ENCODE measurements at places on chromosomes 2 and 18.

DNA sequence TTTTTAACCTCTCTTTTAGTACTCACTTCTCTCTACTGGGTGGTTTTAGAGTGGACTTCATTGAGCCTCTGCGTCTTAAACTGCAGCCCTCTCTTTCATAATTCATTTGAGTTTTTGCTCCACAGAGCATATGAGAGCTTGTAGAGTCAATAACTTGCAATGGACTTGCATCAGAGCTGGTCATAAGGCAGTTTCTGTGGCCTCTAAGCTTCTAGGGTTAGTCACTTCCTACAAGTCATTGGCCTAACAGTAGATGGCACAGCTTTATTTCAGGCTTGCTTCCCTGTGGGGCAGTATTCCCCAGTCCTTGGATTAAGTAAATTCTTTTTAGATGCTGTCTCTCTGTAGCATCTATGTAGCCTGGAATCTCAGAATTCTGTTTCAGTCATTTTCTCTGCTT, 1435.7 kb downstream of the LRP1B start:
- DNase-seq, result no peak

- no peak for DNase-seq
Observed at GRCh38 chr2:173001664-173002604, 73.7 kb upstream of the MAP3K20 start.

DNA sequence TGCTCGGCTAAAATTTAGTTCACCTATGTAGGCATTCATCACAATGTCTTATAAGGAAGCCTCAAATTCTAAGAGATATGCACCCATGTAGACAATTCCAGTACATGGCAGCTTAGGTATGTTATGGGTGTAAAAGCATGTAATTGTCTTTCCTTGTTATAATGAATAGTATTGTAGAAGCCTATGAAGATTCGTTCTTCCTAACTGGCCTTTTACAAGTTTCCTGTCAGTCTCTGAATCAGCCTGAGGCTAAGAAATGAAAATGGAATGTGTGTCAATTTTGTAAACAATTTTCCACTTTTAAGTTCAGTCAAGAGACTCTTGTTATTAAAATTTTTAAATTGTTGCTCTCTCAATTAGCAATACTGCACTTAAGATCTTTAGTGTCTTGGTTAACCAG, 189.9 kb upstream of the GALNT5 start:
- no peak for DNase-seq

GRCh38 chr2:85865539-85866164, 23.1 kb downstream of the ST3GAL5 start:
- DNase-seq, result no peak

DNA sequence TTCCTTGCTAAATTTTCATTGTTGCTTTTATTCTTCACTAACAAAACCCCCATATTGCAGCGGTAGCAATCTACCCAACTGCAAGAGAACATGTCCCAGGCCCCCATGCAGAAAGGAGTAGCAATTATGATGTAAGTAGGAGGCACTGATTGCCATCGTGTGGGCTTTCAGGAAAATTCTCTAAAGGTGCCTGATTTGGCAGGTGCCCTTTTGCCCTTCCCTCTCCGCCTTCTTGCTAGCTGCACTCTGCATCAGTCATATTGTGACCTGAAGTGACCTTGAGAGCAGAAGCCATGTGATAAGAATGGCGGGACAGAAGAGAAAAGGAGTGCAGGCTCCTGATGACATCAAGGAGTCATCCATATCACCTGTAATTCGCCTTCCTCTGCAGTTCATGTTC, 112.1 kb downstream of the NCKAP5 start:
- no peak for DNase-seq

- no peak for DNase-seq
Observed at GRCh38 chr2:134714228-134714627, 4.6 kb downstream of the TMEM163 start.

DNA sequence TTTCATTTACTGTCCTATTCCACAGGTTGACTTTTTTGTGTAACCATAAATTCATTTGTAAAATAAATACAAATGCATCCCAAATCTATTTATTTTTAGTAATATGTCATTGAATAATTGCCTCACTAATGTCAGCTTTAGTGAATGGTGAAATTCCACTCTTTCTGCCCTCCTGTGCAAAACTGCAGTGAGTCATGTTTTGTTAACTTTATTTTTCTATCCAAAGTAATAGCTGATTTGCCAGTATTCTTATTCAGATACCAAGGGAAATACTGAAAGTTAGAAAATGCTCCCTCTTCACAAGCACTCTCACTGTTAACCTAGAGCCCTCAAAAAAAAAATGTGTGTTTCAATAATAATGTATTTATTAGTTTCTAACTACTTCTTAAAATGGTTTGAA, 322.8 kb downstream of the RIT2 start:
- DNase-seq, result no peak

GRCh38 chr2:33441235-33441810, 35.1 kb upstream of the RASGRP3 start:
- peak; percentile 20 for DNase-seq

DNA sequence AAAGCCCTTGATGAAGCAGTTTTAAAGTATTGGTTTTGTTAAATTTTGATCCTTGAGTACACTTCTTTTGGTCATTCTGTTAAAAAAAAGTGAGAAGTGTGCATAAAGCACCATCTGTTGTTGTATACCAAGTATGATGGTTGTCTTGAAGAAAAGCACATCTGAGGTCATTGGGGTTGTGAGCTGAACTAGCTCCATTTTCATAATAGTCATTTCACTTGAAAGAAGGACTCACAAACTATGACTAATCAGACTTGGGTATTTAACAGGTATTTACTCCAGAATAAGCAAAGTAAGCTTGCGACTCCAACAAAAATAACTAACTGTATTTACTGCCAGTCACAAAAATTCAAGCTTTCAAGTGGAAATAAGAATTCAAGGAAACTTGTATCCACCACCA, 35.1 kb downstream of the CHN1 start:
- DNase-seq, result no peak

DNA sequence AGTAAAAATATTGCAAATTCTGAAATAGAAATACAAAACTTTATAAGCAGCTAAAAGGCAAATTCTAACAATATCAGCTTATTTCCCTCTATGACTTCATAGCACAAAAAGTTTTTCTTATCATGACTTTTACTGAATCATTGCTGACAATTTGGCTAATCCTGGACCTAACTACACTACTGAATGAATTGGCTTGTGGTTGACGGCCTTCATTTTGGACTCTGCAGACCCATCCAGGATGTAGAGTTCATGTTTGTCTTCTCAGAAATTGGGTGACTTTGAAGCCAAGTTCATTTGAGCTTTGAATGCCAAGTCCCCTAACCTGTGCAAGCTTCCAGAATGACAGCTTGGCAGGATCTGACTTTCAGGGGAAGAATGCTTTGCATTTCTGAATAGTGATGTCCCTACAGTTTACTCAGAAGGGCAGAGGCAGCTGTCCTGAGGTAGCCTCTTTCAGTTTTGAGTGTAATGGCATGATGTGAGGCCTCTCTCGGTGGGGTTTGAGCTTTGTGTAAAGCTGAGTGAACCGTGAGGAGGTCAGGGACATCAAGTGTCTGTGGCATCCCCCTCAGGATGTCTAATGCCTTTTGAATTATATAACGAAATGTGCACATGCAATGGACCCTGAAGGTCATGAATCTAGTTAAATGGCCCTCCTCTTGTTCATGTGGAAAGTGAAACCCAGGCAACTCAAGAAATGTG, 48.0 kb downstream of the EFEMP1 start:
- no peak for DNase-seq

DNA sequence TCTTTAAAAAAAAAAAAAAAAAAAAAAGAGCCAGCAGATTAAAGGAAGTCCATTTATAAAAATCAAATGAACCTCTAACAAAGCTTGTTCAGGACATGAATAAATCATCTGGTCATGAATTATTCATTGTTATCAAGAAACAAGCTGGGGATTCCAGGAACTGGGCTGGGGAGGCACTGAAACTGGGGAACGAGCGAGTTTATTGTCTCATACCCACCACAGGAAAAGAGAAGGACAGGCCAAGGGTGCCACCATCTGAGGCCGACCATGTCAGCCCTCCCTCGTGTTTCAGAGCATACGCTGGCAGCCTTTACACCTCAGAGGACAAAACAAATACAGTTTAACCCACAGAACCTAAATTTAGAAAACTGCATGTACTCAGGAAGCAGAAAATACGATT, 164.2 kb downstream of the VWC2L start:
- no peak for DNase-seq

DNA sequence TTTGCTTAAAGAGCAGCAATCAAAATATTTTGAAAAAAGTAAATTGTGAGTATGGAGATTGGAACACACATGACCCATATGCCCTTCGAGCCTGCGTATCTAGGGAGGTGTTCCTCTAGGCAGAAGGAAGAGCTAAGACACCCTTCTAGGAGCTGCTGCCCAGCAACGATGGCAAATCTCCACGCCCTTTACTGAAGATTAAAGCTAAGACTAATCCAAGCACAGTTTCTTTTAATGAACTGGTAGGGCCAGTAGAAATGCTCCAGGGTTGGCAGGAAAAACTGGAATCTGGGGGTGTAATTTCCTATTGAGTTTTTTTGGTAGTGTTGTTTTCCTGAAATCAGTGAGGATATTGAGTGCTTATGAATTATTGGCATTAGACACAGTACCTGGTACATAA, 712 bp upstream of the SERPINB13 start:
- no peak for DNase-seq

DNA sequence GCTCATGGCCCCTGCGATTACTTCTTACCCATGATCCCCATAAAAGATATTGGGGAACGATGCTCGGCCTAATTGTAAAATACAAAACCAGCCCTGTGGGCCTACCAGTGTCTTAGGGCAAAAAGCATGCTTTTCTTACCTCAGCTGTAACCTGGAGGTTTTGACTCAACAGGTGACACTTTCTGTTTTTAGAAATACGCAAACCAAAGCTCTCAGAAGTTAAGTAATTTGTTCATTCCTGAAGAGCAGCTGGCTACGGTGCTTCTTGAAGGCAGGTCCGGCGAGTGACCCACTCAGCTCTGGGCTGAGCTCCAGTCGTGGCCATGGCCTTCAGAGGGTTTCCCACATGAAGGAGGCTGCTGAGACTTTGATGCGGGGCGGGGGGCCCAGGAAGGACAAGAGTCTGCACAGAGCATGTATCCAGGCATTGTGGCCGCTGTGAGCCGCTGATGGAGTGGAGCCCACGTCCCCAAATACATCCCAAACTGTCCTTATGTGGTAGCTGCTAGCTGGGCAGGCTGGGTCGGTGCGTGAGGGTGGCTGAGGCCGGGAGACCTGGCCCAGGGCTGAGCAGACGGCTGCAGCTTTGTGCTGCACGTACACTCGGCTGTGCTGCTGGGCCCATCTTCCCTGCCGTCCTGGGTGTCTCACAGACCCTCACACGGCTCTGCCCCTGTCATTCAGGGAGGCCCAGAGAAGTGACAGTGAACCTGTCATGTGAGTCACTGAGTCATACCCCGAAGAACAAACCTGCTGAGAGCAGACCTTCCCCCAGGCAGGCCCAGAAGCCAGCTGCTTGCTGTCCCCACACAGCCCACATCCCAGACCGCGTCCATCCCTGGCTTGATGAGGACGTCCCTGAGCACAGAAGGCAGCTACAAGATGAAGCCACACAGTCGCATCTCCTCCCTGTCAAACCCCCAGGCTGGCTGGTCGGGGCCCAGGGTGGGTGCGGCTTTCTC, 34.1 kb downstream of the ITGB1BP1 start:
- no peak for DNase-seq

- no peak for DNase-seq
Observed at GRCh38 chr2:144378551-144378950, 141.4 kb downstream of the ZEB2 start.

DNA sequence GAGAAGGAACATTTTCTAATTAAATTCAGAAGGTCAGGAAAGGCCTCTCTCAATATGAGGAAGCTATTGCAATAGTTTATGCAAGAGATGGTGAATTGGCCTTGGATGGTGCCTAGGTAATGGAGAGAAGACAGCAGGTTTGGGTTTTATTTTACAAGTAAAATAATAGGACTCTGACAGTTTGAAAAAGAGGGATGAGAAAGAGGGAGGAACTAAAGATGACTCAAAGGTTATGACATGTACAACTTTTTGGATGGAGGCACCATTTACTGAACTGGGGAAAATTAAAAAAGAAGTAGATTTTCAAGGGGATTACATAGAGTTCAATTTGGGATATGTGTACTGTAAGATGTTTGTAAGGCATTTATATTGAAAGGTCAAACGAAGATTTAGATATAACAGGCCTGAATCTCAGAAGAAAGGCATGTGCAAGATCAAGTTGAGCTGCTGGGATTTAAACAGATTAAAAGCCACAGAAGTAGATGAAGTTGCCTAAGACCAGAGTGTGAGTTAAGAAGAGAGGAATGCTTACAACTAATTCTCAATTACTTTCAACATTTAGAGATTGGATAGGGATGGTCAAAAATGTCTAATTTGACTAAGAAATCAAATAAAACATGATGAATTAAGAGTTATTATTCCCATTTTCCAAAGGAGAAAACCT, 12.3 kb upstream of the ASNSD1 start:
- no peak for DNase-seq

DNA sequence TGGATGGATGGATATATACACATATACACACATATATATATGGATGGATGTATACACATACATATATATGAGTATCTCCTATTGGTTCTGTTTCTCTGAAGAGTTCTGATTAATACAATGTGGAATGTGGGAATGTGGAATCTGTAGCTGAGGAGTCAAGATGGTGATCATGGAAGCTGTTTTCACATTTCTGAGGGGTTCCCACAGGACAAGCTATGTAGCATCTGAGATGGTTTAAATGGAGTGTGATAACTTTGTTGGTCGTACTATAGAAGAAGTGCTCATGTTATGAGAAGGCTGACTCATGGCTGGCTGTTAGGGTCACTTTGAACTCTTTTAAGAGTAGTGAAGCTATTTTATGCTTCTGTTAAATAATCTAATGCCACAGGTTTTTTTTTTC, 279.7 kb downstream of the MEIS1 start:
- DNase-seq, result no peak

DNA sequence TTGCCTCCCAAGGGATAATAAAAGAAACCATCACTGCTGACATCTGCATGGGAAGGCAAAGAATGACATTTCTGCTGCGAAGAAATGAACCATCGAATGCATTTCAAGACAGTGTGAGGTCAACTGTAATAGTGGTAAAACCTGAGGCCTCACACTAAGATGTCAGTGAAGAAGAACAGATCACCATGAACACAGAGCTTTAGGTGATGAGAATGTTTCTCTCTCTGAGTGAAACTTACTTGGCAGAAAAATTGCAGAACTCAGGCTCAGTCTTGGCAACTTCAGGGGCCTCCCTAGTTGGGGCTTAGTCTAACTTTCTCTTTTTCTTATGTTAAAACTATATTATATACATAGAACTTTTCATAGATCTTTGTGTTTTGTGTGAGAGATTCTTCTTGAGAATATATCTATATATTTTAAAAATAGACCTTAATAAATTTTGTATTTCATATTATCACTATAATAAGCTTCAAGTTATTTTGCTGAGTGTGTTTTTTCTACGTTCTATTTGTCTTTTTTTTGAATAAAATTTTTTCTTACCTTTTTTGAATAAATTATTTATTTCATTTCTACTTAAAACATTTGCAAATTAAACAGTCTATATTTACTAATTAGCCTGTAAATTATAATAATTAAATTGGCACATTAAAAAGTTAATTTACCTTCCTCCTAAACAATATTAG, 427.5 kb upstream of the TRIB2 start:
- no peak for DNase-seq

GRCh38 chr2:38170067-38170466, 94.1 kb upstream of the CYP1B1 start:
- no peak for DNase-seq
